Panc1 (cell line): ENCODE measurements at places on chromosomes 13 and 19. TPM values are rescaled to one million over a fixed set of nuclear protein-coding genes. Genes with fewer than 3 reads are reported as not detected.

The KLK14 gene
- total RNA-seq = not detected

GRCh38 chr19:35882114-35882832, 13.9 kb downstream of the APLP1 start:
- peak; percentile 87 for DNase-seq

GRCh38 chr13:43985422-43986072, 105.8 kb downstream of the LACC1 start:
- DNase-seq = no peak

The KLK8 gene
- not detected for total RNA-seq

GRCh38 chr19:8610041-8610935, at the start of gene ADAMTS10:
ADAMTS10 (minus strand) TSS chr19:8610715; CDS start chr19:8605710, 5,005 bp downstream.
- DNase-seq = no peak

The KLK5 gene
- not detected for total RNA-seq

The PTGER1 gene
- total RNA-seq = 2.2 TPM

DNA sequence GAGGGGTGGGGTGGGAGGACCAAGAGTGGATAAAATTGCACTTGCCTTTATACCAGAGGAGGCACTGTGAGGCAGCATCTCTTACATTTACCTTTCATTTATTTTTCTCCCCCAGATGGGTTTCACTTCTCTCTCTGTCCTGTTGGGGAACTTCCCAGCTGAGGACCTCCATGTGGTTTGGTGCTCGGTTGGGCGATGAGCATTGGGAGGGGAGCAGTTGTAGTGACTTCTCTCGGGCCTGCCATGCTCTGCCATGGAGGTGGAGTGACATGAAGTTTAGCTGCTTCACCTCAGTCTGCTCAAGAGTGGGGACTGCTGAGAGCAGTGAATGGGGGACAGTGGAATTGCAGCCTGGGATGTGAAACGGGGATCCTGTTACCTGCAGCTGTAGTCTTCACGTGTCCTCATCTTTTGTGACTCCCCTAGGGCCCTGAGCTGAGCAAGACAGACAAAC, 23.1 kb upstream of the CXCL17 start:
- no peak for DNase-seq

DNA sequence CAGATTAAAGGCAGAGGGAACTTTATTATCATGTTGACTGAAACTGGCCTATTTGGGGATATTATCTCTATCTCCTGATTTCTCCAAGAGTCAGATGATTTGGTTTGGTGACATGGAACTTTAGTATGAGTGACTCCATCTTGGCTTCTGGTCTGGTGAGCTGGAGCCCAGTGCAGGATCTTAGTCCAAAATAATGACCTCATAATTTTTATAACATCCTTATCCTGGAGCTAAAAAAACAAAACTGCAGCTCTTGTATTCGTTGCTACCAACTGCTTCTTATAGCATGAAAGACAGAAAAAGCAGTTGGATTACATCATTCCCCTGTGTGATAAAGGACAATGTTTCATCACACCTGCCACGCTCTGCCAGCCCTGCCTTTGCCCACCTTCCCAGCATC, 39.3 kb upstream of the RNF17 start:
- no peak for DNase-seq

- DNase-seq = no peak
Measured at GRCh38 chr13:31007417-31007816, 75.0 kb downstream of the TEX26 start.

- DNase-seq = peak; percentile 58
Measured at GRCh38 chr13:66940113-66940512, 290.0 kb downstream of the PCDH9 start.

The PSG1 gene
- total RNA-seq = not detected

- no peak for DNase-seq
Measured at GRCh38 chr13:59651479-59651878, 512.2 kb downstream of the DIAPH3 start.

GRCh38 chr13:24511019-24511815, 1.4 kb downstream of the PARP4 start:
- DNase-seq = no peak

GRCh38 chr19:15072930-15073647, 8.9 kb upstream of the OR1I1 start:
- no peak for DNase-seq

The PPM1N gene
- 3.3 TPM for total RNA-seq

DNA sequence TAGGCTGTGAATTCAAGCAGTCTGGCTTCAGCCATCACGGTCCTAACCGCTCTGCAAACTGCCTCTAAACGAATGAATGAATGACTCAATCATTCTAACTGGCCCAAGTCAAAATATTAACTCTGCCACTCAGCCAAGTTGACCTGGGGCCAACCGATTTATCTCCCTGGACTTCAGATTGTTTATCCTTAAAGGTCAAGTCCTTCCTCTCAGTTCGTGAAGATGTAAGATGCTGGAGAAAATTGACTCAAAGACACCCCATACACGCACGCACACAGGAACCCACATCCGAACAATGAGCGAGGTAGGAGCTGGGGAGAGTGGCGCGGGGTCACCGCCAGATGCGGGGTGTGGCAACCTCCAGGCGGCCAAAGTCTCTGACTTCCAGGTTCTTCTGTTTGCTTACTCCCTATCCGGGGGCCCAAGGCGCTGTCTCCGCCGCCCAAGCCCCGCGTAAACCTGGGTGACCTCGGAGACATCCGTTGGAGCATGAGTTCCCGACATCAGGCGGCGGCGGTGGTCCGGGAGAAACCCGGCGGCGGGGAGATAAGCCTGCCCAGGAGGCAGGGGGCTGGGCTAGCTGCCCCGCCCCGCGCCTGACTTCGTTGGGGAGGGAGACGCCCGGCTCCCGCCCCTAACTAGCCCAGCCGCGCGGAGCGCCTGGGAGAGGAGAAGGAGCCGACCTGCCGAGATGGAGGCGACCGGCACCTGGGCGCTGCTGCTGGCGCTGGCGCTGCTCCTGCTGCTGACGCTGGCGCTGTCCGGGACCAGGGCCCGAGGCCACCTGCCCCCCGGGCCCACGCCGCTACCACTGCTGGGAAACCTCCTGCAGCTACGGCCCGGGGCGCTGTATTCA, at the start of gene CYP2S1:
TSS of gene CYP2S1 (plus strand) at position 646 of the 856 bp plus-strand sequence. CDS start at position 692, 46 bp downstream.
- DNase-seq = no peak

DNA sequence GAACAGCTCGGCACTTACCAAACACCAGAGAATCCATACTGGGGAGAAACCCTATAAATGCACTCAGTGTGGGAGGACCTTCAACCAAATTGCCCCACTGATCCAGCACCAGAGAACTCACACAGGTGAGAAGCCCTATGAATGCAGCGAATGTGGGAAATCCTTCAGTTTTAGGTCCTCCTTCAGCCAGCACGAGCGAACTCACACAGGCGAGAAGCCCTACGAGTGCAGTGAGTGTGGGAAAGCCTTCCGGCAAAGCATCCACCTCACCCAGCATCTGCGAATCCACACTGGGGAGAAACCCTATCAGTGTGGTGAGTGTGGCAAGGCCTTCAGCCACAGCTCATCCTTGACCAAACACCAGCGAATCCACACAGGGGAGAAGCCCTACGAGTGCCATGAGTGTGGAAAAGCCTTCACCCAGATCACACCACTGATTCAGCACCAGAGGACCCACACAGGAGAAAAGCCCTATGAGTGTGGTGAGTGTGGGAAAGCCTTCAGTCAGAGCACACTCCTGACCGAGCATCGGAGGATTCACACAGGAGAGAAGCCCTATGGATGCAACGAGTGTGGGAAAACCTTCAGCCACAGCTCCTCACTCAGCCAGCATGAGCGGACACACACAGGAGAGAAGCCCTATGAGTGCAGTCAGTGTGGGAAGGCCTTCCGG, 8.3 kb downstream of the ZNF135 start:
- no peak for DNase-seq

GRCh38 chr19:38799104-38799503, 10.1 kb downstream of the LGALS7B start:
- peak; percentile 61 for DNase-seq

- no peak for DNase-seq
Measured at GRCh38 chr19:21705393-21705792, 62.0 kb downstream of the ZNF100 start.

- DNase-seq = no peak
Measured at GRCh38 chr19:29367791-29368222, 154.9 kb upstream of the UQCRFS1 start.

The ADM5 gene
- total RNA-seq = 4.7 TPM

The IL17D gene
- 0.46 TPM for total RNA-seq

DNA sequence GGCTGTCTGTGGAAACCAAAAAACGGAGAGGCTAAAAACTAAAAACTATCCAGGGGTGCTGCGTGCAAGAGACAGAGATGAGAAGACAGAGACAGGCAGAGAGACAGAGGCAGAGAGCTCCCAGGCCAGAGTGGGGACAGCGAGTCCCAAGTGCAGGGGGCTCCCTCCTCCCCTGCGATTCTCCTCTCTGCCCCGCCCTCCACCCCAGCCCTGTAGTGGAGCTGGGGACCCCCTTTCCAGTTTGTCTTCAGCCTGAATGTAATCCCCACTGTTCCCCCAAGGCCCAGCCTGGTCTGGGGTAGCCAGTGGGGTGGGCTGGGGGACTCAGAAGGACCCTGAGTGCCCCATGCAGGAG, 2.0 kb downstream of the NFIC start:
- DNase-seq = no peak

DNA sequence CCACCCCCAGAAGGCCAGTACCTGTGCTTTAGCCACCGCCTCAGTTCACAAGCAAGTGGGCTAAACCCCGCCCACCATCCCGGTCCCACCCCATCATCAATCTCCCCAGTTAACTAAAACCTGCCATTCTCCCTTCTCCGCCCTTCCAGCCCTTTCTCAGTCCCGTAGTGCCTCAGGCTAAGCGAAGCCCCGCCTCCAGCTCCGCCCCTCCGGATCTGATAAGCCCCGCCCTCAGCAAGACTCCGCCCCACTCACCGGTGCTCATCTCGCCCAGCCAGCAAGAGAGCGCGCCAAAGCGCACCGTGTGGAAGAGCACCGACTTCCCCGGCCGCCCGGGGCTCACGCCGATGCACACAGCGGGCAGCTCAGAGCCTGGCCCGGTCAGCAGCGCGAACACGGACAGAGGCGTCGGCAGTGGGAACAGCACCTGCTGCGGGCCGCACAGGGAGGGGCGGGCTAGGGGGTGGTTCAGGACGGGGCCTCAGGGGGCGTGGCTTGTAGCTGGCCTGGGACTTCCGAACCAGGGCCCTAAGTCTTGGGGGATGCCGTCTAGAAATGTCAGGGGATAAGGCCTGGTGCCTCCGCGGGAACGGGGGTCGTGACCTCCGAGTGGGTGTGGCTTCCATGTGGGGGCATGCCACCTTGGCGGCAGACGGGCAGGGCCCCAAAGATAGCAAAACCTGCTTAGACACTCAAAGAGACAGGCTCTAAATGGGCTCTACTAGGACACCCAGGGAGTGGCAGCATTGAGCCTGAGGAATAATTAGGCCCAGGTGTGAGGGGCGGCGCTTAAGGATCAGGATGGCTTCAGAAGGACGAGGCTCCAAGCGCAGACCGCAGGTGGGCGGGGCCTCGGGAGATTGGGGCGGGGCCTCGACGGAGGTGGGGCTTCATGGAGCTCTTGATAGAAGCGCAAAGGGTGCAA, 21.4 kb downstream of the MAP4K1 start:
- DNase-seq = peak; percentile 76

DNA sequence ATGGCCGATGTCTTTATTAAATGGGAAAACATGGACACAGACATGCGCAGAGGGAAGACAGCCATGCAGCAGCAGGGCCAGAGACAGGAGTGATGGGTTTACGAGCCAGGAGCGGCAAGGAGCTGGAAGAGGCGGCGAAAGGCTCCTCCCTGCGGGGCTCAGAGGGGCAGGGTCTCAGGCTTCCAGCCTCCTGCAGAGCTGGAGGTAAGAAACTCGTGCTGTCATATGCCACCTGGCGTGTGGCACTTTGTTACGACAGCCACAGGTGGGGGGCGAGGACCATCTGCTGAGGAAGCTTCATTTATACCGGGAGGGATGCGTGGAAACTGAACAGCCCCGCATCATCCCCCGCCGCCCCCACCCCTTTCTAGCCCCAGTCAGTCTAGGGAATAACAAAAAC, 52.0 kb upstream of the SPACA7 start:
- no peak for DNase-seq

GRCh38 chr19:29785955-29786589, 25.7 kb upstream of the CCNE1 start:
- DNase-seq = no peak

- no peak for DNase-seq
Measured at GRCh38 chr13:34478376-34478775, 463.7 kb upstream of the NBEA start.

DNA sequence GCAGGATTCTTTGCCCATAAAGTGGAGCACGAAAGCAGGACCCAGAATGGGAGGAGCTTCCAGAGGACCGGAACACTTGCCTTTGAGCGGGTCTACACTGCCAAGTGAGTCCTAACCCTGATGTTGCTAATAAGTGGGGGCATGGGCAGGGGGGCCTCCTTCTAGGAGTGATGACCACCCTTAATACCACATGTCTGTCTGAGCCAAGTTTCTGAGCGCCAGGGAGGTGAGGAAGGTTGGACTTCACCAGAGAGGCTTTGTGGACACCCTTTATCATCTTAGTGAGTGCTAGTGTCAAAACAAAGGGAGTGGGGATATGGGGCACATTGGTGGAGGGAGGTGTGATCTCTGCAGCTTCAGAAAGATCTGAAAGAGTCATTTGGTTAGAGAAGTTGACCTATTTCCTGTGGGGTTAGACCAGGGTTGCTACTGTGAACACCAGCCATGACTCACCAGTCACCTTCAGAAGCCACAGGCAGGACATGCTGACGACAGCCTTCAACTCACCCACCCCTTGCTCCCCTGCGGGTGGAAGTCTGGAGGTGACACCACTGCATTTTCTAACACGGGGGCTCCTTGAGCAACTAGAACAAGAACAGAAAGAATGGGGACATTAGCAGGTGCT, 8.8 kb downstream of the ALOX5AP start:
- DNase-seq = no peak

GRCh38 chr19:37986048-37986750, 79.2 kb downstream of the SIPA1L3 start:
- no peak for DNase-seq

GRCh38 chr19:15779756-15780476, 7.5 kb upstream of the OR10H5 start:
- DNase-seq = no peak

The C19orf53 gene
- total RNA-seq = 97.2 TPM

The CALR3 gene
- total RNA-seq = not detected

DNA sequence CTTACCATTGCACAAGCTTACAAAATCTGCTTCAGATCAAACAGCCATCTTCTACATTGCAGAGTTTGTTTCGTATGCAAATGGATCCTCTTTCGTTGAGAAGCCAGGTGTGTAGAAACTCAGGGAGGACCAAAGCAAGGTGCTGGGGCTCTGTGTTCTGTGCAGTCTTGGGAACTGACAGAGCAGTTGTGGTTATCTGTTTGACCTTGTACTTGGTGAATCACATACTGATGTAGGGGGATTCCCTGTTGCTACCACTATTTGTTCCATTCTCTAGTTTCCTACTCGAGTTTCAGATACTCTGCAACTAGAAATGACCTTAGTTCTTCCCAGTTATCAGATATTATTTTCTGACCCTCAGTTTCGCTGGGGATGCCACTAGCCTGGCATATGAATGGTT, 95.2 kb upstream of the CLDN10 start:
- DNase-seq = no peak

The KCNN1 gene
- total RNA-seq = 0.90 TPM

GRCh38 chr19:39342647-39343305, 555 bp downstream of the SAMD4B start:
- DNase-seq = no peak

GRCh38 chr19:47821460-47822020, at the start of gene CRX:
CRX (plus strand) TSS chr19:47821937; CDS start chr19:47834444, 12,507 bp downstream.
- no peak for DNase-seq
